ENCODE measurements at places on chromosomes 6 and 20.

- no peaks in the 10 kb centered on the region for H3K4me1 ChIP-seq
- DNase-seq, result no peak
- no peak overlapping the region for H3K4me3 ChIP-seq
- no peaks in the 10 kb centered on the region for H3K27me3 ChIP-seq
- no peaks in the 10 kb centered on the region for H3K36me3 ChIP-seq
Observed at GRCh38 chr6:90978046-90978445, 391.2 kb upstream of the MAP3K7 start.

- peaks cover 16% of the 10 kb centered on the region for H3K4me1 ChIP-seq
- no peaks in the 10 kb centered on the region for H3K27me3 ChIP-seq
- DNase-seq, result no peak
- H3K4me3 ChIP-seq, result no peak overlapping the region
Observed at GRCh38 chr6:4861564-4861963, 85.4 kb downstream of the CDYL start.

DNA sequence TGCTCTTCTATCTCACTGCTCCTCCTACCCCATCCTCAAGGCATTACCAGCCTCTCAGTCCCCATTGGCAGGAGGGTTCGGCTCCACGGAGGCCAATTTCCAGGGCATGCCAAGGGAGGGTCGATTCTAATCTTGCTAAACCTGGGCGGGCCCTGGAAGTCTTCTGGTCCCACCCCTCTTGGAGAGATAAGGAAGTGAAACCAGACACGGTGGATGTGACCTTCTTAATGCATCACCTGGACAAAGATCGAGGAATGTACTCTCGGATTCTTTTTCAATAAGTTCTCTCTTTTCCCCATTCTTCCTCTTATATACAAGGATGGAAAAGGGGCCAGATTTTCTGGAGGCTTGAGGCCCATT lies 112.2 kb upstream of the ARMC2 start:
- H3K4me1 ChIP-seq, result peaks cover 10% of the 10 kb centered on the region
- H3K27me3 ChIP-seq, result peaks cover 11% of the 10 kb centered on the region
- no peaks in the 10 kb centered on the region for H3K36me3 ChIP-seq
- DNase-seq, result no peak
- no peak overlapping the region for H3K27ac ChIP-seq

- peak overlapping the region; percentile 93 for H3K4me3 ChIP-seq
- H3K27ac ChIP-seq, result peak overlapping the region; percentile 99
- H3K4me1 ChIP-seq, result peaks cover 32% of the 10 kb centered on the region
- DNase-seq, result no peak
- H3K27me3 ChIP-seq, result no peaks in the 10 kb centered on the region
Observed at GRCh38 chr6:10695086-10695657, 400 bp downstream of the PAK1IP1 start.

- peaks cover 36% of the 10 kb centered on the region for H3K4me1 ChIP-seq
- peaks cover 20% of the 10 kb centered on the region for H3K27me3 ChIP-seq
- H3K4me3 ChIP-seq, result no peak overlapping the region
- H3K36me3 ChIP-seq, result no peaks in the 10 kb centered on the region
- no peak for DNase-seq
- no peak overlapping the region for H3K27ac ChIP-seq
Observed at GRCh38 chr6:105884011-105884410, 202.1 kb upstream of the PRDM1 start.

GRCh38 chr20:9054176-9054575 lies 14.7 kb upstream of the PLCB4 start:
- H3K36me3 ChIP-seq, result no peaks in the 10 kb centered on the region
- H3K4me1 ChIP-seq, result no peaks in the 10 kb centered on the region
- H3K4me3 ChIP-seq, result no peak overlapping the region
- no peaks in the 10 kb centered on the region for H3K27me3 ChIP-seq

- no peak overlapping the region for H3K27ac ChIP-seq
- no peak for DNase-seq
- no peak overlapping the region for H3K4me3 ChIP-seq
- H3K36me3 ChIP-seq, result no peaks in the 10 kb centered on the region
- H3K4me1 ChIP-seq, result peaks cover 14% of the 10 kb centered on the region
- H3K27me3 ChIP-seq, result no peaks in the 10 kb centered on the region
Observed at GRCh38 chr6:43095939-43096338, 19.8 kb downstream of the PTK7 start.

DNA sequence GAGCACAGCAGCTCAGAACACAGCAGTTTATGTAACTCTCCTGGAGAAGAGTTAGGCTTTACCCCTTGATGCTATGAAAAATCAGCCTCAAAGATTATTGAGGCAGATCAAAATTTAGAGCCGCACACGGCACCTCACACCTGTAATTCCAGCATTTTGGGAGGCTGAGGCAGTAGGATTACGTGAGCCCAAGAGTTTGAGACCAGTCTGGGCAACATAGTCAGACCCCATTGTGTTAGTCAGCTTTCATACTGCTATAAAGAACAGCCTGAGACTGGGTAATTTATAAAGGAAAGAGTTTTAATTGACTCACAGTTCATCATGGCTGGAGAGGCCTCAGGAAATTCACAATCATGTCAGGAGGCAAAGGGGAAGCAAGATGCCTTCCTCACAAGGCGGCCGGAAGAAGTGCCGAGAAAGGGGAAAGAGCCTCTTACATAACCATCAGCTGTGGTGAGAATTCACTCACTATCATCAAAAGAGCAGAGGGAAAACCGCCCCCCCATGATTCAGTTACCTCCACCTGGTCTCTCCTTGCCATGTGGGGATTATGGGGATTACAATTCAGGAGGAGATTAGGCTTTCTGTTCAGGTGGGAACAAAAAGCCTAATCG lies 87.7 kb downstream of the SGK1 start:
- no peaks in the 10 kb centered on the region for H3K36me3 ChIP-seq
- no peak overlapping the region for H3K27ac ChIP-seq
- DNase-seq, result no peak
- peaks cover 7% of the 10 kb centered on the region for H3K4me1 ChIP-seq
- H3K27me3 ChIP-seq, result no peaks in the 10 kb centered on the region
- no peak overlapping the region for H3K4me3 ChIP-seq

DNA sequence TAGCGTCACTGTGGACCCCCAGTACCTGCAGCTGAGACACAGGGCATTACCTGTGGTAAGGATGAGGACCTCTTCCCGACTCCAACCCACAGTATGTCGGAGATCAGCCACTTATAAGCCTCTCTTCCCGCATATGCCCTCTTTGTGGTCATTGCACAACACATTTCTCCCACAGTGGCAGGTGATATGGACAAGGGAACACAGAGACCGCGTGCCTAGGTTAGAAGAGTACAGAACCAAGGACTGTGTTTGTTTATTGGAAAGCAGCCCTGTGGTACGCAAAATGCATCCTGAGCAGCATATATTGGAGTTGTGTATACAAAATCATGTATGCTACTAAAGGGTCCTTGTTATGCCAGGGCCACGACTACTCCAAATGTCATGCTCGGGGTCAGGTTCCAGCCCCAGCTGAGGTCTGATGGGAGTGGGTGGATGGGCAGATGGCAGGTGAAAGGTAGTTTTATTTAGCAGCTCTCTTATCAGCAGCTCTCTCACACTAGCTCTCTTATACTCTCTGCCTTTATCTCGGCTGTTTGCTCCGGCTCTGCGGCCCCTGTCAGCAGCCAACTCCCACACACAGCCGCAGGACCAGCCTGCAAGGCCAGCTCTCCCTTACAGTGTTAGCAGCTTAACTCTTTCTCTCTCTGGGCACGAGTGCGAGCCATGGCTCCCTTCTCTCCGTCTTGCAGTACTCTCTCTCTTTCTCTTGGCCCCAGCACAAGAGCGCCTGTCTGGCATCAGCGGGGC lies 569.0 kb downstream of the KIF16B start:
- DNase-seq, result no peak
- no peak overlapping the region for H3K27ac ChIP-seq
- H3K27me3 ChIP-seq, result no peaks in the 10 kb centered on the region
- no peaks in the 10 kb centered on the region for H3K36me3 ChIP-seq

GRCh38 chr6:137165375-137166246 lies 7.8 kb downstream of the IL22RA2 start:
- H3K4me1 ChIP-seq, result peaks cover 32% of the 10 kb centered on the region
- peaks cover 9% of the 10 kb centered on the region for H3K36me3 ChIP-seq
- H3K27me3 ChIP-seq, result peaks cover 34% of the 10 kb centered on the region
- DNase-seq, result peak; percentile 69

DNA sequence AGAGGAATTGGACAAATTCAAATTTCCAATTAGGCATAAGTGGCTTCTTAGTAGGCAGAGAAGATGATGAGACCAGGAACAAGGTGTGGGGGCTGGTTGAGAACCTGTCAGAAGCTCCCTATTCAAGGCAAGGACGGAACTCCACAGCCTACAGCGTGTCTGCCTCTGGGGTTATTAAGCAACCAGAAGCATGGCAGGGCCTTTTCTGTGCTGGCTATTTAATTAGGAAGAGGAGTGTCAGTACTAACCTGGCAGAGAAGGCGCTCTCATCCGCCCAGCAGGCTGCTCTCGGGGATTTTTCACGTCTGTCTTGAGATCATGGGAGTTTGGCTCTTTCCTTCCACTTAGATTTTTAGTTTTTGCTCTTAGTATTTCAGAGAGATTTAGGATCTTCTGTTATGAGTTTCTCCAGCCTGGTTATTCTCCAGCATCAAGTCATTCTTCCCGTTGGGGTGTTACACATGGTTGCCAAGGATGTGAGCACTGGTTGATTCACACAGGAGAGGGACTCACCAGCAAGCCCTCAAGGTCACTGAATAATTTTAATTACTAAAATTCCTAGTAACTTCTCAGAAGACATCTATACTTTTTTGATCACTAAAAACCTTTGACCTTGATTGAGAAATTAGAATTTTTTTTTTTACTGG lies 23.9 kb downstream of the ADTRP start:
- H3K36me3 ChIP-seq, result no peaks in the 10 kb centered on the region
- H3K27me3 ChIP-seq, result peaks cover 2% of the 10 kb centered on the region
- no peak overlapping the region for H3K4me3 ChIP-seq
- no peak overlapping the region for H3K27ac ChIP-seq
- DNase-seq, result no peak

DNA sequence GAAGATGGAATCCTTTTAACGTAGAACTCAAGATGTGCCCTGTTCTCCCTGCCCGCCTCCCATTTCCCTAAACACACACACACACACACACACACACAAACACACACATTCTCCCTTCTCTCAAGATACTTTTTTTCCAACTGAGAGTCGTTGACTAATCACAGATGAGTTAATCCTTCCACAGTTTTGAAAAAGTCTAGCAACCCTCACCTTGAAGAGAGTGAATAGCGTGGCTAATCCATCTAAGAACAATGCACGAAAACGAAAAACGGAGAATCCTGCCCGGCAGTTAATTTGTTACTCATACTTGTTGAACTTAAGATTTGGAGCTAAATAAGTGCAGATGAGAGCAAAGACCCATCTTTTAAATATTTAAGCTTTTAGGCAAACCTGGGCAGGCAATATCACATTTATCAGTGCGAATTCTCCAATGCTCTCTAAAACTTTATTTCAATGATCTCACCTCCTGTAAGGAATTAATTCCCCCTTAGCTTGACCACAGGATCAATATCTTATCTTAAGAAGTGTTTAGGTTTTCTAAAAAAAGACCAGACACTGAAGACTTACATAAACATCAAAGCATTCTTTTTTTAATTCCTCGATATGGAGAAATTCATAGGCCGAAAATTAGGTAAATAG lies 1.1 kb downstream of the AGPAT4 start:
- H3K4me3 ChIP-seq, result peak overlapping the region; percentile 82
- peaks cover 20% of the 10 kb centered on the region for H3K4me1 ChIP-seq
- peak overlapping the region; percentile 15 for H3K27ac ChIP-seq
- peaks cover 2% of the 10 kb centered on the region for H3K36me3 ChIP-seq
- no peak for DNase-seq

GRCh38 chr20:31821427-31821826 lies 2.3 kb downstream of the MYLK2 start:
- no peaks in the 10 kb centered on the region for H3K36me3 ChIP-seq
- no peak overlapping the region for H3K27ac ChIP-seq
- DNase-seq, result no peak
- no peak overlapping the region for H3K4me3 ChIP-seq

- H3K36me3 ChIP-seq, result peaks cover 2% of the 10 kb centered on the region
- H3K4me3 ChIP-seq, result peak overlapping the region; percentile 94
- peak overlapping the region; percentile 93 for H3K27ac ChIP-seq
- H3K27me3 ChIP-seq, result no peaks in the 10 kb centered on the region
- no peak for DNase-seq
Observed at GRCh38 chr6:119350952-119351372, 1.4 kb upstream of the MAN1A1 start.

Data from activated CD4-positive, alpha-beta memory T cell treated with anti-CD3 and anti-CD28 coated beads for 36 hours (primary cell).